ENCODE measurements at places on chromosomes 16 and 17.

DNA sequence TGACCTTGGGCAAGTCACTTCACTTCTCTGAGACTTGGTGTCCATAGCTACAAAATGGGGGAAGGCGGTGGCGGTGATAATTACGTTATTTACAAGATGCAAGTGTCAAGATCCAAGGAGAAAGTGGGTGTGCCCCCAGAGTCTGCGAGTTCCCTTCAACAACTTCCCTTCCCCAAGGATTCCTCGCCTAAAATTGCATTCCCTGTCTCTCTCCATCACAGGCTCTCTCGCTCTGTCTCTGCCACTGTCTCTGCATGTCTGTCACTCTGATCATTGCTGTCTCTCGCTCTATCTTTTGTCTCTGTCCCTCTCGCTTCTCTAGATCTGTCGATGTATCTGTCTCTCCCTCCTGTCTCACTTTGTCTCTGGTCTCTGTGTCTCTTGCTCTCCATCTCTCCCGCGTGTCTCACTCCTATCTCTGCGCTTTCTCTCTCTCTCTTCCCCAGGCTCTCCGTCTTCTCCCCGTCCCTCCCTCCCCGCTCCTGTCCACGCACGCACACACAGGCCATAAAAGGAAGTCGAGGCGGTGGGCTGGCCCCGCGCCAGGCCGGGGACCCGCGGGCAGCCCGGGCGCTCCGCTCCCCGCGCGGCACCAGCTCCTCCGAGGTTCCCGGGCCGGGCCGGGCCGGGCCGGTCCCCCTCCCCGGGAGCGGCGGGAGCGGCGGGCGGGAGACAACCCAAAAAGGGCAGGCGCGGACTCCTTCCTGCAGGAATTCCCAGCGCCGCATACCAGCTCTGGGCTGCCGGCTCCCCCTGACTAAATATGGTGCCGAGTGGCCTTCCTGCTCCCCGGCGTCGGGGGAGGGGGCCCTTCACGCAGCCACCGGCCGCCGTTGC lies 1.1 kb upstream of the MYH11 start:
- DNase-seq: no peak

DNA sequence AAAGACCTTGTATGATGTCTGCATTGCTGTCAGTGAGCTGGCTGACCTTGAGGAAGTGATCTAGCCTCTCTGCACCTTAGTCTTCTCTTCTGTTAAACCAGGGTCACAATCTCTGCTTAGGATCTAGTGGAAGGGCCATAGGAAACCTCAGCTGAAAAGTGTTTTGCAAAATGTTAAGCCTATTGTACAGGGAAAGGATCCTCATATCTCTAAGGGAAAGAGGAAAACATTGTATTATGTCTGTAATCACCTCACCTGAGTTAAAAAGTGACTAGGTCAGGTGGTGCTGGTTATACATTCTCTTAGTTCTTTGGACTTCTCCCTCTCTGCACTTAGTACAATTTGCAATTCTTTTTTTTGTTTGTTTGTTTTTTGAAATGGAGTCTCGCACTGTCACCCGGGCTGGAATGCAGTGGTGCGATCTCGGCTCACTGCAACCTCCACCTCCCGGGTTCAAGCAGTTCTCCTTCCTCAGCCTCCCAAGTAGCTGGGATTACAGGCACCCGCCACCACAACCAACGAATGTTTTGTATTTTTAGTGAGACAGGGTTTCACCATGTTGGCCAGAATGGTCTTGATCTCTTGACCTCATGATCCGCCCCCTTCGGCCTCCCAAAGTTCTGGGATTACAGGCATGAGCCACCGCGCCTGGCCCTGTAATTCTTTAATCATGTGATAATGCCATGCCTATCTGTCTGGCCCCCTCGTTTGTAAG lies 2.0 kb upstream of the SEPHS2 start:
- DNase-seq: no peak

DNA sequence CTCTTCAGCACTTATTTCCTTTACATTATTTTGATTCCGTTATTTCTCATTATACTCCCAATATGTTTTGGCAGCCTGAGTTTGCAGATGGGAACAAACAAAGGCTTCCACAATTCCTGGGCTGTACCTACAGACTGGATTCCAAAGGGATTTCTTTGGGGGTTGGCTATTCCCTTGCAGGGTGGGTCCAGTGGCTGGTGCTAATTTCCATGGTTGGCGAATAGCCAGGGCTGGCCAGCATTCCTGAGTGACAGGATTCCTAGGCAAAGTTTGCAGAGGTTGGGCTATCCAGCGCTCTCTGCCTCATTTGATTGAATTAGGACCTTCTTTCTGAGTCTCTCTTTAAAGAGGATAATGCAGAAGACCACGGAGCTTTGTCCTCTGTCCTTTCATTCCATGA lies 207.4 kb downstream of the MAF start:
- no peak for DNase-seq

- DNase-seq: no peak
Measured at GRCh38 chr17:41153856-41154255, 4.2 kb upstream of the KRTAP4-5 start.

DNA sequence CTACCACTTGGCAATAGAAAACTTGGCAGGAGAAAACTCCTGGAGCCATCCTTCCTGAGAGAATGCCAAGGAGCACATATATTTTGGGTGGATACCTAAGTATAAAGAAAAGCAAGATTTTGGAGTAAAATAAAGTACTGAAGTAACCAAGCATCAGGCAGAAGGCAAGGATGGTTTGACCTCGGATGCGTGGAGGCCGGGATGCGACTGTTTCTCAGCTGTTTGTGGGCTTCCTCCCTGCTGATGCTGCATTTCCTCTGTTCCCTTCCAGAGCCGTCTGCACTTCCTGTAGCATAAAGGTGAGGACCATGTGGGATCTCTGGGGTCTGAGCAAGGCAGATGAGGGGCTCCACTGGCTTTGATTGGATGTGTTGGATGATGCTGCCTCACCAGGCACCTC lies 5.5 kb upstream of the TCF25 start:
- no peak for DNase-seq

- no peak for DNase-seq
Measured at GRCh38 chr16:74568961-74569631, 37.8 kb downstream of the GLG1 start.

DNA sequence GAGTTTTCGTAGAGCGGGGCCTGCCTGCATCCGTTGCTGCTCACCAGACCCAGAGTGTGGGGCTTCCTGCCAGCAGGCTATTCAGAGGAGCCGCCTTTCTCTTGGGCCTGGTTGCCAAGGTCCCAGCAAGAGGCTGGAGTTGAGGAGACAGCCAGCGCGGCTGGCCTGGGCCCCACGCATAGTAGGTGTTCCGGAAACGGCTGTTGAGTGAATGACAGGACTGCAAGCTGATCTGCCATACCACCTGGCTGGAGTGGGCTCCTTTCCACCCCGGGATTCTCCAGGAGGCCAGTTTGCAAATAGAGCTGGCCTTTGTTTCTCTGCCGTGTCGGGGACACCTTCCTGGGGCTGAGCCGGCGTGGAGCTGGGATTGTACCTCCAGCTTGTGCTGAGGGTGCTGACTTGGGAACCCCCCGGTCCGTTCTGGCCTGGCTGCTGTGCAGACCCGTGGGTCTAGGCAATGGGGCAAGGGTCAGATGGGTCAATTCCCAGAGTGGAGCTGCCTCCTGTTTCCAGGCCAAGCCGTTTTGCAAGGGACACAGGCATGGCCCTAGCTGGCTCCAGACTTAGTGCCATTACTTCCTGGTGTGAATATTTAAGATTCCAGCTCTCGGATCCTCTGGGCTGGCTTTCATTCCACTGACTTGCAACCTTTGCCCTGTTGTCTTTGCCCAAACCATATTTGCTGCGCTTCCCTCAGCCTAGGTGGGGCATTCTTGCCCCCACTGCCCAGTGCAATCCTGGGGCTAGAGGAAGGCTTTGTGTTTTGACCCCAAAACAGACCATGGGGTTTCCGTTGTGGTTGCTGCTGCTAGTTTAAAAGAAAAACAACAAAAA lies 68.8 kb downstream of the CMIP start:
- DNase-seq: no peak

GRCh38 chr17:45907750-45908395 lies 13.5 kb downstream of the MAPT start:
- DNase-seq: no peak

- DNase-seq: no peak
Measured at GRCh38 chr16:80946481-80946880, 60.2 kb downstream of the CMC2 start.

DNA sequence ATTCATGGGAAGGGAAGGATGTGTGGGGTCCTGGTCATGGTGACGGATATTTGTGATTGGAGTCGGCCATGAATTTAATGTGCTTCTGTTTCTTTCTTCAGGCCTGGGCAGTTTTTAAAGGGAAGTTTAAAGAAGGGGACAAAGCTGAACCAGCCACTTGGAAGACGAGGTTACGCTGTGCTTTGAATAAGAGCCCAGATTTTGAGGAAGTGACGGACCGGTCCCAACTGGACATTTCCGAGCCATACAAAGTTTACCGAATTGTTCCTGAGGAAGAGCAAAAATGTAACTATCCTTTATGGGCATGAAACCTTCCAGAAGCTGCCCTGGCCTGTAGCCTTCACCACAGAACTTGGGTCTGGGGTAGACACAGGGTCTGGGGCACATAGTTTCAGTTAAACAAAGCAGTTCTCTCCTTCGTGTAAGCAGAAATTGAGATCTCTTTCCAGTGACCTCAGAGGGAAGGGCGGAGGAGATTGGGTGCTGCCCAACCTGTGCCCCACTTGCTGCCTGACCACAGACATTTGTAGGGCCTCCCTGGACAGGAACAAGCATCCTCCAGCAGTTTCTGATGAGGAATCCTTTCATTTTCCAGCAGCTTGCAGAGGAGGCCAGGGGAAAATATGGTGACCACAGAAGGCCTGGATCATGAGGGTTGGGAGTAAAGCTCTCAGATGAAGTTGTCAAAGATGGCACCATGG lies 10.1 kb downstream of the IRF8 start:
- no peak for DNase-seq

DNA sequence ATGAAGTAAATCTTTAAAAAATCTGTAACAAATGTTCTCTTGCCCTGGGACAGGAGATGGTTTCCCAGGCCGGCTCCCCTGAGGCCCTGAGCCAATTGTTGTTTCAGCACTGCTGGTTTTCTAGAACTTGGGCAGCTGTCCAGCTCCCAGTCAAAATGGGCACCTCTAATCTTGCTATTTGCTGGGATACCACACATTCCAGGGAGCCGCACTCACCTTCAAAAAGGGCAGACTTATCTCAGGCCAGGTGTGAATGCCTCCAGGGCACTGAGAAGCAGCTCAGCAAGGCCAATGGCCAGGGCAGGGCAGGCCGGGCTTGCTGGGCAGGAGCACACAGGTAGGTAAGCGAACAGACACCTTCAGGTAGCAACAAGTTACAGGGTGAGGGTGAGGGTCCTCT lies 24.4 kb downstream of the TRIM16 start:
- no peak for DNase-seq

DNA sequence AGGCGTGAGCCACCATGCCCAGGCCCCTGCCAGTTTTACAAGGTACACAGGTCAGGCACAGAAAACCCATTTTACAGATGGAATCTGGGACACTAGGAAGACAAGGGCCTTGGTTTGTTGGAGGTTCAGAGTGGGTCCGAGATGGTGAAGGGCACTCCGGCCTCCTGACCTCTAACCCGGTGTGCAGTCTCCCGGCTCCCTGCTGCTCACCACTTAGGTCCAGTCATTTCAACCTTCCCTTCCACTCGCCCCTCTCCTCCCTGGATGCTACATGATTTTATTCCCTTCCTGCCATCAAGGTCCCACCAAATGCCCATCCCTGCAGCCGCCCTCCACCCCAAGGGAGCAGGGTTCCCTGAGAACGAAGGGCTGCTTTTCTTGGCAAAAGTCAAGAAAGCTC lies 8.7 kb downstream of the ITGAX start:
- DNase-seq: no peak

DNA sequence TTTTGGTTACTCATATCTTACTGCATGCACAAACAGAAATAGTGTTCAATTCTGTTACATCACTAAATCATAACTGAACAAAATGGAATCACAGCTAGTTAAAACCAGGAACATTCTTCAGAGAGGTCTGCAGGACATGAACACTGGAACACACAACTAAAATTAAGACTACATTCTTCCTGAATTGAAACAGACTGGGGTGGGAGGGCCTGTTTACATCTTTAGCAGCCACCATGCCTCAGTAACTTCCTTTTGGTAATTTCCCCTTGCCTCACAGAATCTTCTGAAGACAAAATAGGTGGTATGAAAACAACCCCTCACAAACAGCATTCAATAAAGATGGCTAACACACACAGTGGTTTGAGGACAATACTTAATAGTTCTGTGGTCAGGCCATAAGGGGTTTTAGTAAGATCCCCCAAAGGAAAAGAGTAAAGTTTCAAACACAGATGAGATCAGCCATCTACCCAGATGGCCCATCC lies 6.5 kb downstream of the MARF1 start:
- DNase-seq: peak; percentile 34

DNA sequence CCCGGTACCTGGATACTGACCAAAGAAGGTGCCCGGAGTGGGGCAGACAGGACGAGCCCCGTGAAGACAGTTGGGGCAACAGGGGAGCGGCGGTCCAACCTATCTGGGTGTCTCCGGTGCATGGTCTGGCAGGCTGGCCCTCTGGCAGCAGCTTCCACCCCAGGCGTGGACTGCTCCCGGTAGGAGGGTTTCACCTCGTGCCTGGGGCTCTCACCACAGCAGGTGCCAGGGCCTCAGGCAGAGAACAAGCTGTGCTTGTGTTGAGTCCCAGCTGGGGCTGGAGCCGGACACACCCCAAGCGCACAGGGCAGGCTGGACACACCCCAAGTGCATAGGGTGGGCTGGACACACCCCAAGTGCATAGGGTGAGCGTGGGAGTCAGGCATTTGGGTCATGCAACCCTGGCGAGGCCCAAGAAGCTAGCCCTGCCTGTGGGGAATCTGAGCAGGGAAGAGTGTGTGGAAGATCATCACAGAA lies 1.5 kb upstream of the FBXL16 start:
- no peak for DNase-seq

DNA sequence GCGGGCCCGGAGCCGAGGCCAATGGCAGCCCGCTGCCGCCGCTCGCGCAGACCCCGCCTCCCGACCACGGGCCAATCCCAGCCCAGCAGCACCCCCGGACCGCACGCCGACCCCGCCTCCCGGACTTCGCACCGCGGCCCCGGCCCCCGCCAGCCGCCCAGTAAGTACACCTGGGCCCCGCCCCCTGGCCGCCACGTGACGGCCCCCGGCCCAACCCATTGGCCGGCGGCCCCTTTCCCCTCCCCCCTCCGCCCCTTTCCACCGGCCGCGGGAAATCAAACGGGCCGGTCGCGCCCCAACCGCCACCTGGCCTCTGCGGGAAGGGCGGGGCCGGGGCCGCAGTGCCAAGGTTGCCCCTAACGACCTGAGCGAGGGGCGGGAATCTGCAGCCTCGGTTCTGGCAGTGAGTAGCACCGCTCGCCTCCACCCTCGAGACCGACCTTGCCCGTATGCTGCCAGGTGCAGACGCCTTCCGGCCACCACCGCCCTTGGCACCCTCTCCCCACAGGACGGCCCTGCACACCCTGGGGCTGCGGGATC lies at the start of gene YBX2:
TSS of gene YBX2 (minus strand) at position 26 of the 540 bp plus-strand sequence. CDS start 139 bp downstream, outside the sequence.
- peak; percentile 76 for DNase-seq

DNA sequence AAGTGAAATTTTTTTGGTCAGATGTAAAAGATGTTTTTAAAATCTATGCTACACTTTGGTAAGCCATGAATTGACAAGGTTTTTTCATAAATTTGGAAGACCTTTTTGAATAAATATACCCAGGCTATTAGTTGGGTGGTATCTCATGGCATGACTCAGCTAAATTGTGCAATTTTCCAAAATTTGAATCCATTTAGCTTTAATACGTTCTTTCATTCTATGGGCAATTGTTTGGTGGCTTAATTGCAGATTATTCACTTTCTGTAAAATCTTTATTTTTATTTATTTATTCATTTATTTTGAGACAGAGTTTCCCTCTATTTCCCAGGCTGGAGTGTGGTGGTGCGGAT lies 82.8 kb upstream of the TNRC6A start:
- no peak for DNase-seq
